Activated CD4-positive, alpha-beta memory T cell treated with anti-CD3 and anti-CD28 coated beads for 36 hours (primary cell): ENCODE measurements at places on chromosomes 3 and 15. TPM values are rescaled to one million over a fixed set of nuclear protein-coding genes. Genes with fewer than 3 reads are reported as not detected.

CP gene
- not detected for total RNA-seq

ACSBG1 gene
- total RNA-seq = not detected

DNA sequence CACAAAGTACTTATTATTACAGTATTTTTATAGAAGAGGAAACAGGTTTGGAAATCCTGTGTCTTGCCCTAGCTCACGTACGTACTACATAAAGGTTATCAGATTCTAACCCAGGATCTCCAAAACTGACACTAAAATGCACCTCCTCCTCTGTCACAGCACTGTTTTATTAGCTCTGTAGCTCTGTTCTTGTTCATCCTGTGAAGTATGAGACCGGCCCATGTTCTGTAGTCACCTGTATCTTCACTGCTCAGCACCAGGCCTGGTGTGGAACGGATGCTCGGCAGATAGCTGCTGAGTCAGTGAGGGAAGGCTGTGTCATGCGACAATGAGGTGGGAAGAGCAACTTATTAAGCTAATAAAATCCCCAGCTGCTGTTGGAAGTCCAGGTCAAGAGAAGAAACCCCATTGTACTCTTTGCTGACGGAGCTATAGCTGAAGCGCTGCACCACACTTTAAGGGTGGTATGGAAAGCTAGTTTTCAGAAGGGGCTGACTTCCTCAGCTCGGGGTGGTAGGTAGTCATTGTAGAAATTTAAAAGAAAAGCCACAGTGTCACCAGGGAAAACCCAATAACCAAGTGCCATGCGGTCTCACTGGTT, 22.8 kb downstream of the BCL2A1 start:
- no peak for DNase-seq

SAMD7 gene
- not detected for total RNA-seq

GRCh38 chr3:192253138-192253887, 474.0 kb downstream of the FGF12 start:
- DNase-seq = no peak

GRCh38 chr15:63263519-63263918, 13.9 kb upstream of the APH1B start:
- no peak for DNase-seq

GRCh38 chr15:101669744-101670143, 17.6 kb upstream of the TM2D3 start:
- no peak for DNase-seq

DNA sequence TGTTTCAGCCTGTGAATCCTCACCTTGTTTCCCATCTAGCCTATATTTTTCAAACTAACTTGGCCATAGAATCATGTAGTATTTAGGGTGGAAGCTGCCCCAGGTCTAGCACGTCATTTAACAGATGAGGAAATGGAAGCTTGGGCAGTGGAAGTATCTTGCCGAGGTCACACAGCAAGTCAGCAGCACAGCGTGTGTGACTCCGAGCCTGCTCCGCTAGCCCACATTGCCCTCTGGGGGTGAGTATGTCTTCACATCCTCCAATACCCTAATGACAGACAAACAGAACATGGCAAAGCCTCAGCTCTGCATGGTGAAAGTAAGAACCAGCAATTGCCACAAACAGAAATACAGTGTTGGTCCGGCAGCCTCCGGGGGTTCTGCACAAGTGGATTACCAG, 2.2 kb upstream of the CCR5 start:
- peak; percentile 80 for DNase-seq

MEX3B gene
- total RNA-seq = 0.67 TPM

SERPINI1 gene
- 2.3 TPM for total RNA-seq

- no peak for DNase-seq
These were observed 42.2 kb downstream of the TM2D3 start for GRCh38 chr15:101609742-101610610.

GRCh38 chr3:107268469-107268868, 108.8 kb upstream of the CCDC54 start:
- DNase-seq = no peak

DNA sequence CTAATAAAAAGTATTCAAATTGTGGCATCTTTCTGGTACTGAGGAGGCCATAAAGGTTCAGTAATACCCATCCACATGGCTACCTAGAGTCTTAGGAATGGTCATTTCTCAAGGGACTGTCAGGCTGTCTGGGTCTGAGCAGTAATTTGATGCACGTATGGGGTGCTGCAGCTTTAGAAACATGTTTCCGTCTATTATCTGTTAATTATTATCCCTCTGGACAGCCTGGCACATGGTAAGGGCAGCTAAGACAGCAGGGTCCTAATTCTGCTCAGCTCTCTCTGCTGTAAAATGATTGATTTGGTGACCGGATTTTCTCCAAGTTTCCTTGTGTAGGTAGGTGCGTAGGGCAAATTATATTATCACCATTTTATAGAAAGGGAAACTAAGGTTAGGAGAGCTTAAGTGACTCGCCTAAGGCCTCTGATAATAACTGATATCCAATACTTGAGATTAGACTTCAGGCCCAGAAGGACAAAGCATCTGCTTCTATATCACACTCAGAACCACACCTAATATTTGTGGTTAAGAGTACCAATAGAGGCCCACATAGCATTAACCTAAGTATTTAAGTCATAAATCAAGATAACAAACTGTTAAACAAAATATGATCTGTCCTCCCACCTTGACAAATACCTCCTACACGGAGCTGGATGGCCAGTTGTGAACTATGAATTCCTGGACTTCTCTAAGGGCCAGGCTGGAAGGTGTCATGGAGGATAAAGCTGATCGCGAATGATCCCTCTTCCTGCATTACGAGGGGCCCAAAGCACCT, 2.9 kb upstream of the RAP2B start:
- DNase-seq = no peak

DNA sequence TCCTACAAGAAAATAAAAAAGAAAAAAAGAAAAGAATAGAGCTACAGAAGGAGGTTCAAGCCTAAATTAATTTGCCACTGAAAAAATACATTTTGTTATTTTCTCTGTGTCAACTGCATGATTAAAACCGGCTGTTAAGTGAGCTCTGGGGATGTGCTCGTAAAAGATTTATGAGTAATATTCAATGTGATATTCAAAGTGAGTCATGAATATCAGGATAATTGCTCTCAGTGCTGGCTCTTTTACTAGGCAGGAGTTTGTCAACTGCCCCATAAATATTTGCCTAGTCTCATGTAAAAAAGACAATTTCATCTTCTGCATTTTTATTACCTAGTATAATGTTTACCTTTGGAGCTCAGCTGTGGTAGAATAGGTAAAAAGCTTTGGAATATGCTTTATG, 78.9 kb downstream of the CDIN1 start:
- DNase-seq = no peak

- no peak for DNase-seq
These were observed 247.2 kb upstream of the LRRN1 start for GRCh38 chr3:3551981-3552380.

SERPINI2 gene
- not detected for total RNA-seq

LINS1 gene
- 31.6 TPM for total RNA-seq

- DNase-seq = no peak
These were observed 3.1 kb upstream of the SPATA12 start for GRCh38 chr3:57057351-57057750.

GRCh38 chr15:38085114-38085513, 150.7 kb downstream of the TMCO5A start:
- DNase-seq = no peak

TMOD2 gene
- 7.9 TPM for total RNA-seq

DNA sequence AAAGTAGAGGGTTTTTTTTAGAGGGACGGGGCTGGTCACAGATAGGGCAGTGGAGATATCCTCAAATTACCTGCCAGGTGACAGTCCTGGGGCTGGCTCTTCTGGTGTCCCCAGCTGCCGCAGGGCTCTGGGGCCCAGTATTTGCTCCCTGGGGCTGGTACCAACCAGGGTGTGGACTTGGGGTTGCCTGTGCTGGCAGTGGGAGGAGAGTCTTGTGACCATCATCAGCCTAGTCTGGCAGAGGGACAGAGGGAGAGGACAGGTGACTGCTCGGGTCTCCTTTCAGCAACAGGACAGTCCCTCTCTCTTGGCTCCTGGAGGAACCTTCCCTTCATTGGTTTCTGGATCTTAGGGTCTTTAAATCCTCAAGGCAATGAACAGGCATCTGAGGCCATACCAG, 7.9 kb upstream of the RPP14 start:
- DNase-seq = no peak

DNA sequence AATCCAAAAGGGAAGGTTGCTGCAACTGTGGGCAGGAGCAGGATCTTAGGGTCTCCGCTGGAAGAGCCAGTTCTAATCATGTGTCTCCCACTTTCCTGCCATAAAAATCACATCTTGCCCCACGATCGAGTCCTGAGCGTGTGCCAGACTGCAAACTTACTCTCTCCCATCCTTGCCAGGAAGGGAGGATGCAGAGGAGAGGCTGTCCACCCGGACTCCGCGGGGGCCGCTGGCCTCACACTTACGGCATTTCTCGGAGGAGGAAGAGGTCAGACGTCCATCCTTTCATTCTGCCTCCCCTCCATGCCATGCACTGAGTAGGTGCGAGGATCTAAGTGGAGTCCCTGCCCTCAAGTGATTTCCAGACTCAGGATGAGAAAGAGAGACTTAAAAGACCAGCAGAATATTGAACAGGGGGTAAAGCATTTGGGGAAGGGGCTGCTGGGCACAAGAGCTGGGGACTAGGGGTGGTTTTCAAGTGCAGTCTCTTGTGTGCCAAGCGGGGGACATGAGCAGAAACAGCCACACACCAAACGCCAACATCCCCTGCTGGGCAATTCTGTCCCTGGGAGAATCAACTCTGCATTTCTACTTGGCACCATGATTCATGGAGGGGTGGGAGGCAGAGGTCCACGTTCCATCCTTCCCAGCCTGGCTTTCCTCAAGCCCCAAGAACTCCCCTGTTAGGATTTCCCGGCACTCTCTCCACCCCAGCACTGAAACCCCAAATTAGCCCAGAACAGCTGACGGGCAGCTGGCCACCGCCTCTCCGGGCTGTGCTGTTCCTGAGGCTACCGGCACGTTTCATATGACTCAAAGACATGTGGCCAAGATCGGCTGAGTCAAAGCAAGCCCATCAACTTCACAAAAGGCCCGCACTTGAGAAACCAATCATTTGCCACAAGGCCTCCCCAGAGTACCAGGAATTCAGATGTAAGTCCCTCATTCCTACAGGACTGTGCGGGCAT, 11.6 kb downstream of the OXTR start:
- no peak for DNase-seq

TGM5 gene
- total RNA-seq = not detected

CSTA gene
- not detected for total RNA-seq

SLC12A1 gene
- total RNA-seq = not detected
